Astrocyte (in vitro differentiated cells and primary cell): ENCODE measurements at places on chromosomes 12 and 14. TPM values are rescaled to one million over a fixed set of nuclear protein-coding genes. Genes with fewer than 3 reads are reported as not detected.

GRCh38 chr14:56810147-56810719 is at the start of gene OTX2:
OTX2 (minus strand) TSS chr14:56810479; CDS start chr14:56805456, 5,023 bp downstream.
- no peak for DNase-seq

- DNase-seq, result no peak
These were observed 12.2 kb upstream of the PCED1B start for GRCh38 chr12:47067176-47067575.

DNA sequence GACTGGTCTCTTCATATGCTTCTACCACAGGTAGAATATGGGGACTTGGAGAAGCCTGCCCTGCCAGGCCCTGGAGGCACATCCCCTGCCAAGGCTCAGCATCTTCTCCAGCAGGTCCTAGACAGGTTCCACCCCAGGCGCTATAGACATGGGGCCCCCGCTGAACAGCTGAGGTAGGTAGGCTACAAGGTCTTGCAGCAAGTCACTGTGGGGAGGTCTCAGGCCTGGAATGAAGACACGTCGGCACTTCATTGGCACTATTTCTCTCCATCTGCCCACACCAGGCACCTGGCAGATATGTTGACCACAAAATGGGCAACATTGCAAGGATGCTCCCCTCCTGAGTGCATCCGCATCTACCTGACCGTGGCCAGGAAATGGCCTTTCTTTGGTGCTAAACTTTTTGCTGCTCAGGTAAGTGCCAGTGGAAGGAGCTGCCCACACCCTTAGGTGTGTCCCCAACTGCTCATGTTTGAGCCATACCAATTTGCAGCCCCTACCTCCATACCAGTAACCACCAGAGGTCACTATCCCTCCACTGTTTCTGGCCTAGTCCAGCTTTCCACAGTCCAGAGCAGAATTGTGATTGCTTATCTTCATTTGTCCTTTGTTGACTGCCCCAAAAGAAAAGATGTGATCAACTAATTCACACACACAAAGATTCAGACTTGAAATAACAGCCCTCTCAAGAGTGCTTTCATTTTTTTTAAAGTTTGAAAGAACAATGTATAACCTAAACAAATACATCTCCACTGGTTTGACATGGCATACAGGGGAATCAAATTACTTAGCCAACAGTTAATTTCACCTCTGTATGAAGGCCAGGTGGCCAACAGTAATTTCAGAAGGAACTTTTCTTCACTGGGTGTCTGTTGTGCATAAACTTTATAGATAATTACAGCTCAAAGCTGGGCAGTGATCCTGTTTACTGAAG is 16.1 kb downstream of the PIGH start:
- peak; percentile 20 for DNase-seq

- DNase-seq, result no peak
These were observed 45.7 kb downstream of the TRAFD1 start for GRCh38 chr12:112170971-112171596.

GYS2 gene
- total RNA-seq, result not detected in 2 replicates

- DNase-seq, result peak; percentile 64
These were observed 38.7 kb downstream of the SH2B3 start for GRCh38 chr12:111444314-111444924.

- no peak for DNase-seq
These were observed 3.9 kb downstream of the BCL11B start for GRCh38 chr14:99267837-99268781.
